ENCODE measurements at places on chromosomes 7 and 10.

- no peak for DNase-seq
These were observed 16.4 kb downstream of the FZD1 start for GRCh38 chr7:91280604-91281003.

DNA sequence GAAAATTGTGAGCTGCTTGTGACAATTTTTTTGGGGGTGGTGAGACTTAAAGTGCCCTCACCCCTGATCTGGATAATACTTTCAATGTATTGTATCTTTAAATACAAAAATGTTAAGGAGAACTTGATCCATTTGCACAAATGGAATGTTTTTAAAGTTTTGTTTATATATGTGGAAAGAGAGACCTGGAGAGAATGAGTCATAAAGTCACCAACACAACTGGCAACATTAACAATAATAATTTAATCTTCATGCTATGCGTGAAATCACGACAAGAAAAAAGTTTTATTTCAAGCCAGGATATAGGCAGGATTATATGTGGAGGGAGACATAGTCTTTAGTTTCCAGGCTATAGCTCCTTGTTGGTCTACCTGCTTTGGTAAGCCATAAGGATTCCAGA is 537.5 kb downstream of the GPAM start:
- DNase-seq, result no peak

GRCh38 chr7:54394834-54395233 is 147.3 kb upstream of the VSTM2A start:
- DNase-seq, result no peak

GRCh38 chr10:49104323-49104722 is 11.0 kb downstream of the VSTM4 start:
- DNase-seq, result no peak

DNA sequence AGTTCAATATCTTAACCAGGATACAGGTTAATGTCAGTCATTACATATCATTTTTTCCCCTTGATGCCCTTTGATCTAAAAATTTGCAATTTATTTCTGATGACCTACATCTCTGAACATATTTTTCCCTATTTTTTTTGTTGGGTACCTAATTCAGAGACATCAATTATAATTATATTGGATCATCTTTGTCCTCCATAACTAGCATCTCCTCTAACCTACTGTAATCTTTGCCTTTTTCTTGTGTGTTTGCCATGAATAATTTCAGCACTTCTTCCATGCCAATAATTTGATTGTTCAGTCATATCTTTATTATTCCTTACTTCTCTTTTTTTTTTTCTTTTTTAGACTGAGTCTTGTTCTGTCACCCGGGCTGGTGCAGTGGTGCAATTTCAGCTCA is 39.2 kb upstream of the FGFR2 start:
- no peak for DNase-seq

DNA sequence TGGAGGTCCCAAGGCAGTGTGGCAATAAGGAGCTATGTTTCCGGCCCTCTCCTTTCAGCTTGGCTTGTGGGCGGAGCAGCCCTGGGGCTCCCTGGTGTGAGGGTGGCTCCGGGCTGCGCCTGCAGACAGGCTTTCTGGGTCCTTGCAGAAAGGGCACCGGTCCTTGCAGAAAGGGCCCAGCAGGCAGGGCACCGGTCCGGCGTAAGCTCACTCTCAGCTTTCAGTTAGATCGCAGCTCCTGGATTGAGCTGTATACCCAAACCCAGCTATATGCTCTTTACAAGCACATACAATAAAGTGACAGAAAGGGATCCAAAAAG is 293.8 kb upstream of the SHH start:
- no peak for DNase-seq

- no peak for DNase-seq
These were observed 45.2 kb upstream of the NPFFR1 start for GRCh38 chr10:70328967-70329366.

GRCh38 chr7:54090652-54091213 is 451.4 kb upstream of the VSTM2A start:
- DNase-seq, result no peak

DNA sequence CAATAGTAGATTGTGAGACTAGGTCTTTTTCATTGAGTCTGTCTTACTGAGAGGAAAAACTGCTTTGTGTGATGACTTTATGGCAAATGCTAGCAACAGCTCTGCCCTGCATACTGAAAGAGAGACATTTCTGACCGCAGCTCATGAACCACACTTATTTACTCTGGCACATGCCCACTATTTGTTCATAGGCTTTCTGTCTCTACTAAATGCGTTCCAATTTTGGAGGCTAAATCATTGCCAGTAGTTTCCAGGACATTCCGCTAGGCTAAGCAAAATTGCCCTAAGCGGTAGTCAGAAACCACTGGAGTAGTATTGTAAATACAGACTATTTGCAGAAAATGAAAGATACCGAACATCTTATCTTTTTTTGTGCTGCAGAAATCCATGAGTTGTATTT is 55.6 kb upstream of the DLX6 start:
- no peak for DNase-seq

DNA sequence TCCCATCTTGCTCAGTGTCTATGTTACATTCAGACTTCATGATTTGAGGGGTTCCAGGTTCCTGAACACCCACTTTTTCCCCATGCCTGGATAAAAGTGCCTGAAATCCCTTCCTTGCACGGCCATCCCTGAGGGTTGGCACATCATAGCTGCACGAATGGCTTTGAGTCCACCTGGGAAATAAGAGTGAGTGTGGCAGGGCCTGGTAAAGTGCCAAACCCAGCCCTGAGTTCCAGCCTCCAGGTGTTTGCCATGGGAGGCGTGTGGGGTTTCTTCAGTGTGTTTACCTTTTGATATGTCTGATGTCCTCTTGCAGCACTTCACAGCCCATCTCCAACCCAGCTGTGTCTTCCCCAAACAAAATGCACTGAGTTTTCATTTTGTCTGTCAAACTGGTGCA is 145.7 kb downstream of the PAXIP1 start:
- DNase-seq, result no peak

GRCh38 chr7:12951397-12951801 is 264.0 kb downstream of the ARL4A start:
- no peak for DNase-seq

DNA sequence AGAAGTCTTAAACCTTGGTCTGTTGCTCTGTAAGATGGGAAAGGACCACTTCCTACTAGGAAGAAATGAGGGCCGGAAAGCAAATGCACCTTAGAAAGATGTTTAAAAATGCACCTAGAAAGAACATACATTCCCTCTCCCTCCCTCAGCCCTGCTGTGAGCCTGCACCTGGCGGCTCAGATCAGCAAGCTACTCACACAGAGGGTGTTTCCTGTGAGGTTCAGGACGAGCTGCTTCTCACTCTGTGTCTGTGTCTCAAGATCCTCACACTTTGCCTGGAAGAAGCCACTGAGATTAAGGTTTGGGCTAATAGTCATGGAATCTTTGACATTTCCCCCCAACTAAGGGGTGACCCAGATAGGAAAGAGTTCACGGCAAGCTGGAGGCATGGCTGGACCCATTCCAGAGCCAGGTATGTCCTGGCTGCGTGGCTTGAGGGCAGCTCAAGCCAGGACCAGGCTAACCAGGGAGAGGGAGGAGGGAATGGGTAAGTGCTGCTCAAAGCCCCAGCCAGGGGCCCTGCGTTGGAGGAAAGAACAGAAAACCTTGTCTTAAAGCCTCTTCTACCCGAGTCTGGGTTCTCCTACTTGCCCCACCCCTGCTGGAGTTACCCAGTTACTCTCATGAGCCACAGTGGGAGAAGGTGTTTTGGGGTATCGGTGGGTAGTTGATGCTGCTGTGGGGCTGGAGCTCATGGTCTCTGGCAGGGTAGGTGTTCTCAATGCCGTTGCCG is 47.5 kb downstream of the PODXL start:
- no peak for DNase-seq

GRCh38 chr7:18352339-18353255 is 143.0 kb upstream of the HDAC9 start:
- peak; percentile 27 for DNase-seq

DNA sequence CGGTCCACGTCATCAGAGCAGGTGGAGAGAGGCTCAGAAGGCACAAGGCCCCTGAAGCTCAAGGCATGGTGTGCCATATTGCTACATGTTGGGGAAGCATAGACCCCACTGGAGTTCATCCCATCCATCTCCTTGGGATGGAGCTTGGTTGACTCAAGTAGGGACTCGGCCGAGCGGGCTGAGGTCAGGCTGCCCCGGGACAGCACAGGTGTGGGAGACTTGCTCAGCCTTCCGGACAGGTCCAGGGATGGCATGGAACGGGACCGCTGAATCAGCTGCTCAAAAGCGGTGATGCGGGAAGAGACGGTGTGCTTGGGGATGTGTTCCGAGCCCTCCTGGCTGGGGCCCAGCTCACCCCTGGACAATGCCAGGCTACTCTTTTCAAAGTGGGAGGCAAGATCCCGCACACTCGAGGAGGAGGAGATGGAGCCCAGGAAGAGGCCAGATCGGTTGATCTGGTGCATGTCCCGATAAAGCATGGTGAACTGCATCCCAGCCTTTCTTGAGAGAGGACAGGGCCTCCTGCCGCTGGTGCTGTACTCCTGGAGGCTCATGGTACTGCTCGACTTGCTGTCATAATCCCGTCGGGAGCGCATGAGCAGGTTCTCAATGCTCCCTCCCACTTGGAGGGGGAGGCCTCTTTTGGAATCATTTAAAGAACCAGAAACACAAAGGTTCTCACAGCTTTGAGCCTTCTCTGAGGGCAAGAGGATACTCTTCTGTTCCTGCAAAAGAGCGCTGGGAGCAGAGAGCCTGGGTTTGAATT is 65.6 kb upstream of the PDLIM1 start:
- DNase-seq, result no peak
